ENCODE measurements at places on chromosomes 11 and 22. TPM values are rescaled to one million over a fixed set of nuclear protein-coding genes. Genes with fewer than 3 reads are reported as not detected.

DNA sequence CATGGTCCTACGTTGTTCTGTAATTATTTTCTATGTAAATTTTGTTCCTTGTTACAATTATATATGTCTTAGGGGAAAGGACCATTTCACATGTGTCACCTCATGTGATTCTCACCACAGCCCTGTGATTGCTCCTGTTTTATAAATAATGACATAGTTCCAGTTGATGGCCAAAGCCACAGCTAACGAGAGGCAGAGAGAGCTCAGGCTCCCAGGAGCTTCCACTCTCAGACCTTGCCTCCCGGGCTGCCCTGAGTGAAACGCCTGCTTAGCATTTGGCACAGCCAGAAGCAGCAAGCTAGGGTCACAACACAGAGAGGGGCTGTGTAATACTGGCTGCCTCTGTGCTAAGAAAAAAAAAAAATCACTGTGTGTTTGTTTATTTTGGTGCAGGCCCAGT lies 5.9 kb downstream of the TMEM121B start:
- DNase-seq = no peak

MRGPRD gene
- 0.36 TPM for polyA plus RNA-seq

PLET1 gene
- not detected for polyA plus RNA-seq

DNA sequence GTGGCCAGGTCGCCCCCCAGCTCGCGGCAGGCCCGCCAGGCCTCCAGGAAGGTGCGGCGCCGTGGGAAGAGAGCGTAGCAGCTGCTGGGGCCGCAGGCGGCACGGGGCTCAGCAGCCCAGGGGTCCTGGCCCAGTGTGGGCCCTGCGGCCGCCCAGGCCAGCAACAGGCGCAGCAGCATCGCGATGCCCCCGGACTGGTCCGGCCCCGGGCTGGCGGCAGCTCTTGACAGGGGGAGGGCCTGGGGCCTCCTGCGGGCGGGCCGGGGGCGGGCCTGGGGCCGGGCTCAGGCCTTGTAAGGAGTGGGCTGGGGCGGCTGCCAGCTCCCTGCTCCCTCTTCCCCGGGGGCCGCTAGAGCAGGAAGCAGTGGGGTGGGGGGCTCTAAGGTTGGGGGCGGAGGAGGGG lies at the start of gene CD248:
CD248 (minus strand) TSS at position 196 of the 403 bp plus-strand sequence; CDS start at position 179, 17 bp downstream.
- DNase-seq = peak; percentile 61

- DNase-seq = no peak
These were observed 273.2 kb downstream of the DCDC1 start for GRCh38 chr11:31096191-31096805.

TIGD3 gene
- polyA plus RNA-seq = 0.21 TPM

GRCh38 chr11:123168241-123168640 lies 26.8 kb downstream of the CLMP start:
- no peak for DNase-seq

GRCh38 chr22:24185001-24185500 lies 3.8 kb downstream of the SUSD2 start:
- no peak for DNase-seq

LDHAL6A gene
- 0.09 TPM for polyA plus RNA-seq

DNA sequence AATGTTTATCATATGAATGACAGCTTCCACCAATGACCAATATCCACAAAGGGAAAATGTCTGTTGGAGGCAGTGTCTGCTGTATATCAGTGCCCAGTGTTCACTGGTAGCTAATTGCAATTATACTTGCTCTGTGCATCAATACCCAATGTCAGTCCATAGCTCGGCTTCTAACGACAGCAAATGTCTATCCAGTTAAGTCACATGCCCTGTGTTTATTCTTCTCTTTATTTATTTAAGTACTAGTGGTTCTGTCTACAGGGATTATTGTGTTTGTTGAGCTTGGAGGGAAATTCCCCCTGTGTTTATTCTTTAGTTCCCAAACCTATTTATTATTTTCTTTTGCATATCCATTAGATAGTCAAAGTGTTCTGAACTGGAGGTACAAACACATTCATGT lies 18.6 kb downstream of the TSKU start:
- DNase-seq = no peak

DNA sequence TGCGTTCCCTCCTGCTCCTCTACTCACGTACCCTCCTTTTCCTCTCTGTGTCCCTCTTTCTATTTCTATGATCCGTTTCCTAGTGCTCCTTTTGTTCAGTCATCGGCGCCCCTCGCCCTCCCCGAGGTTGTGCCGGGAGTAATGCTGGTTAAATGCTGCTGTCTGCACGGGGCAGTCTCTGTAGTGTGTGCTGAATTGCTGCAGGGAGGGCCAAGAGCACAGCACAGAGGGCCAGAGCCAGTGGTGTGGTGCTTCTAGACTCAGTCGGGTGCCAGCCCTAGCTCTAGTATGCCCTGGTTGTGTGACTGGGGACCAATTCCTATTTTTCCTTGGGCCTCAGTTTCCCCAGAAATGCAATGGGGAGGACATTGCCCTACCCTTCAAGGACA lies 98.3 kb downstream of the PKNOX2 start:
- no peak for DNase-seq

GRCh38 chr11:34964610-34965331 lies 48.4 kb downstream of the PDHX start:
- DNase-seq = no peak

KCNJ5 gene
- not detected for polyA plus RNA-seq

OR52N2 gene
- polyA plus RNA-seq = not detected

DNA sequence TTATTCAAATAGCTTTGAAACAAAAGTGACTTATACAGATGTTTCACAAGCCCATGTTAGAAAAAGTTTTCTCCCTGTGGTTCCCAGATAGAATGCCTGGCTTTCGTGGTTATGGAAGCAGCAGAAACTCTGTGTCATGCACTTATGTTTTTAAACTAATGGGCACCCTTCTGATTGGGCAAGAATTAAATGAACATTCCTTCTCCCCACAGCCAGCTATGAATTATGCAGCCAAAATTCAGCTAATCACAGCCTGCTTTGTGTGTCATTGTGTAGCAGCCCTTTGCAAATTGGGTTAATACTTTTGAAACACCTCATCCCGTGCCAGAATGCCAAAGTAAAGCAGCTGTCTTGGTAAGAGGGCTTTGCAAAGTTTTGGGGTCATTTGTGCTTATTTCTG lies 46.9 kb downstream of the PANX1 start:
- no peak for DNase-seq

DNA sequence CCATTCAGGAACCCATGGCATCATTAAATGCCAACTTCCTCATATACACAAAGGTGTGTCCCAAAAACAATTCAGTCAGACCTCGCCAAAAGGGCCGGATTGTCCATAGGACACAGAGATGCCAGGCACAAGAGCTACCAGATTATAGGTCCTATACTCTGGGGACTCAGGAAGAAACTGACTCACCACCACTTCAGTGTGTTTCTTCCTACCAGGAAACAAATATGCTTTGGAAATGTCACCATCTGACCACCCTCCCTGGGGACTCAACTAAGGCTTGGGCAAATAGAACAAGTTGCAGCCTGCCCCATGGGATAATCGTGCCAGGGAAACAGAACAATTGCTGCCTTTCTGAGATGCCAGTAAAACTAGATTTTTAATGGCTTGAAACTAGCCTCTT lies 11.7 kb downstream of the POU2AF3 start:
- DNase-seq = no peak

GRCh38 chr22:20782596-20783299 lies 8.8 kb downstream of the SERPIND1 start:
- DNase-seq = no peak

GRCh38 chr11:69817265-69818230 lies 1.7 kb downstream of the FGF3 start:
- DNase-seq = no peak

DNA sequence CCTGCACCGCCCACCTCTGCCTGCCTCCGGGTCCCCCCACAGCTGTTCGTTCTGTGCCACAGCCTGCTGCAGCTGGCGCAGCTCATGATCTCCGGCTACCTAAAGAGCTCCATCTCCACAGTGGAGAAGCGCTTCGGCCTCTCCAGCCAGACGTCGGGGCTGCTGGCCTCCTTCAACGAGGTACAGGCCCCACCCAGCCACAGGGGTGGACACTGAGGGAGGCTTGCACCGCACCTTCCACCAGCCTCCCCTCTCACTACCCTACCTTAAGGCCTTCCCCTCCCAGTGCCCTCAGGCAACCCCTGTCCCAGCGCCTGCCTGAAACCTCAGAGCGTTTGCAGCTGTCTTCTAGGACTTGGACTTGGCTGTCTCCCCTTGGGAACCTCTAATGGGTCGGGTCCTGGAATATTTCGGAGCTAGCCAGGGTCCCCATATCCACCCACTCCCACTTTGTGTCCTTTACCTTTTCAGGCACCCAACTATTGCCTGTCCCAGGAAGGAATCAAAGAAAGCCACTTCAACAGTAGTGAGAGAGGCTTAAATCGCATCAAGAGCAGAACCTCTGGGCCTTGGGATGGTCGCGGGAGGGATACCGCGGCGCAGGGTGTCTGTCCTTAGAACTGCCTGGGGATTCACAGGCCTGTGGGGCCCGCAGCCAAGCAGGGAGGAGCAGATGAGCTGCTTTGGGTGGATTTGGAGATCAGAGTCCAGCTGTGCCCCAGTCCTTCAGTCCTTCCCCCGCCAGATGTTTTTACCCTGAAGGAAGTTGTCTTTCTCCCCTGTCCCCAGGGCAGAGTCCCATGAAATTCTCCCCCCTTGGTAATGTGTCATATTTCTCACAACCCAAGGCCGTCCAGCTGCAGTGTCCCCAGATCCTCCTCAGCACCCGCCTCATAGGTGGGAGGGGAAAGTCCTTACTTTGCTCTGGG lies 13.3 kb downstream of the SLCO2B1 start:
- no peak for DNase-seq

GRCh38 chr11:36509201-36509639 lies 852 bp downstream of the TRAF6 start:
- DNase-seq = peak; percentile 1

DNA sequence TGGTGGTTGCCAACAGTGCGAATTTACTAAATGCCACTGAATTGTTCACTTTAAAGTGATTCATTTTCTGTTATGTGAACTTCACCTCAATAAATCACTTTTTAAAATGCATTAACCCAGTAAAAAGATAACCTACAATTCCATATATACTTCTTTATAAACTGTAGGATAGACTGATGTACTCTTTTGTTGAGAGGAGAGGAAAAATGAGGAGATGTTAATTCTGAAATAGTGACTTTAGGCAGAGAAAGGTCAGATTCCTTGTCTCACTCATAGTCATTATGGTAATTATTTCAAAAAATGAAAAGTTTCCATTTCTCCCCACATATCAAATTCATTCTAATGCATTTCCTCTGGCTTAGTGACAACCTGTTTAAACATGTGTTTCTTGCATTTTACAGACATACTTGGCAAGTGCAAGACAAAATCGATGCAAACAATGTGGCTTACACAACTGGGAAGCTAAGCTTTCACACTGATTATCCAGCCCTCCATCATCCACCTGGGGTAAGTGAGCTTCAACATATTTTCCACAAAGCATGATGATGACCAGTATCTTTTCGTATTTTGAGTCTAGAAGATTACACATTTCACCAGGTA lies 74.5 kb downstream of the BBOX1 start:
- no peak for DNase-seq

TRIM6 gene
- polyA plus RNA-seq = not detected

- DNase-seq = no peak
These were observed 13.0 kb upstream of the CDC42EP2 start for GRCh38 chr11:65301491-65302329.

- no peak for DNase-seq
These were observed 7.6 kb upstream of the MICAL2 start for GRCh38 chr11:12102588-12103410.

DGCR6 gene
- polyA plus RNA-seq = 0.77 TPM

OR5P2 gene
- polyA plus RNA-seq = not detected

SLC25A18 gene
- polyA plus RNA-seq = not detected

GRCh38 chr22:35380013-35380412 lies 883 bp upstream of the HMOX1 start:
- no peak for DNase-seq

TTC36 gene
- polyA plus RNA-seq = 0.19 TPM

GRCh38 chr11:70468256-70469195 lies 70.2 kb downstream of the CTTN start:
- DNase-seq = no peak

- no peak for DNase-seq
These were observed 84.9 kb downstream of the ZNF280B start for GRCh38 chr22:22423681-22424080.

ART5 gene
- polyA plus RNA-seq = not detected

TOMM22 gene
- polyA plus RNA-seq = 75.9 TPM

GRCh38 chr11:117327567-117328374 lies at the start of gene CEP164:
TSS of gene CEP164 (plus strand) at chr11:117327854. CDS start at chr11:117338587, 10,733 bp downstream.
- peak; percentile 91 for DNase-seq

DNA sequence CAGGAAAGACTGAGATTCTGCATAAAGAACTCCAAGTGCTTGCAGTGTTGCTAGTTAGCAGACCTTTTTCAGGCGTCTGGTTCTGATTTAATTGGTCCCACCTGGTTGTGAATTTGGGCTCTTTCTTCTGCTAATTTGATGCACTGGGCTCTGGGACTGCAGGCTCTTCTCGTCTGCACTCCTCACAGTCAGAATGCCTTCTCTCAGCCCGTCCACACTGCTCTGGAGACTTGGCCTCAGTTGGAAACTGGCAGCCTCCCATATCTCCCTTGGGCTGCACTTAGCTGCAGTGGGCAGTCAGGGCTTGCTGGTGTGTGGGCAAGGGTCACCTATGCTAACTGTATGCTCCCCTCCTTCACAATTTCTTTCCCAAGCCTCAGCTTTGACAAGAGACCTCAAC lies 1.5 kb downstream of the TRIM6 start:
- DNase-seq = no peak

C11orf91 gene
- not detected for polyA plus RNA-seq

GRCh38 chr22:20509344-20510047 lies 2.1 kb downstream of the MED15 start:
- peak; percentile 44 for DNase-seq

DNA sequence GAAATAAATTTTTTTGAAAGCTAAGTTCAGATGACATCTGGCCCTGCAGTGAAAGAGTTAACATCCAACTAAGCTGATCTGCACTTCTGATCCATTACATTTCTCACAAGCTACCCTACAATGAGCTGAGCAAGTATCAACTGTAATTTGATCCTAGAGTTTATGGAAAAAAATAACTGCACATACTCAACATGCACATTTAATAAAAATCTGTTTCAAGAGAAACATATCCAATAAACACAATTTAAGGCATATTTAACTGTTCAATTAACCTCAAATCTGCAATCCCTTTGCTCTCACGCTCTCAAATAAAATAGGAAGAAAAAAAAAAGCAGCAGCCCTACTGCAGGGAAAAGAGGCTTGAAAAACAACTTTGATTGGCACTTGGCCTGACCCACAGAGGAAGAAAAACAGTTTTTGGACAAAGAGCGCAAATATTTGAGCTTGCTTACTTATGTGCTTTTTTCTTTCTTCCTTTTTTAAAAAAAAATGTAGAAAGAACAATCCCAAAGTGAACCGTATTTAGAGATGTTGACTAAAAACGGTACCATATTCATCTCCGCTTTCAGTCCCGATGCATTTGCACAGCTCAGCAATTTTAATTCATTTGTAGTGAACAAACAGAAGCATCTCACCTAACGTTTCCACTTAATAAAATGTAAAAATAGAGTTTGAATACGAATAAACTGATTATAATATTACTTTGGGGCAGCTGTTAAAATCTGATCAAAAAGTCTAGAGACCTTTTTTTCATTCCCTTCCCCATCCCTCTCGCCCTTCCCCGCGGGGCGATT lies 1.6 kb downstream of the SESN3 start:
- DNase-seq = no peak

RIC3 gene
- polyA plus RNA-seq = 4.4 TPM

BCR gene
- polyA plus RNA-seq = 3.8 TPM

- no peak for DNase-seq
These were observed 181.5 kb upstream of the E2F8 start for GRCh38 chr11:19422276-19422675.

GRCh38 chr11:4065086-4065485 lies 29.5 kb upstream of the RRM1 start:
- DNase-seq = no peak

VSIG2 gene
- polyA plus RNA-seq = 0.34 TPM

Measured in naive thymus-derived CD8-positive, alpha-beta T cell (primary cell).